T-helper 9 cell (primary cell): ENCODE measurements at places on chromosomes 5 and 9.
A peak's percentile ranks its signal among the peaks of the same experiment; 100 is the strongest.

- no peak for DNase-seq
Measured at GRCh38 chr5:137624786-137625349, 111.0 kb downstream of the KLHL3 start.

DNA sequence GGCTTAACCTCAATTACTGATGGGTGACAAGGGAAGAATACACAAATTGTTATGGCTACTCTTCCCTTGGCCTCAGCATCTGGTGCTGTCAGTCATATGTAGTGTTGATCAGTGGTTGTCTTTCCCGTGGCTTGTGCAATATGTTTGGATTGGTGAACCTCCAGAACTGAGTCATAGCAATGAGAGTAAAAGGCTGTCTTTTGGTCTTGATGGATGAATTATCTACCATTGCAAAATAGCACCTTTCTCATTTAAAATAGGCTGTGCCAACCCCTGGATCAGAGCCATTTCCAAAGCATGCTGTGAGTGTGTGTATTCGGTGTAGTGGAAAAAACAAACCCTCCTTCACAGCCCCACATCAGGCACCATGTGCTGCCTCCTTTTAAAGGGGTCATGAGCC, 14.6 kb upstream of the F2R start:
- DNase-seq, result no peak

DNA sequence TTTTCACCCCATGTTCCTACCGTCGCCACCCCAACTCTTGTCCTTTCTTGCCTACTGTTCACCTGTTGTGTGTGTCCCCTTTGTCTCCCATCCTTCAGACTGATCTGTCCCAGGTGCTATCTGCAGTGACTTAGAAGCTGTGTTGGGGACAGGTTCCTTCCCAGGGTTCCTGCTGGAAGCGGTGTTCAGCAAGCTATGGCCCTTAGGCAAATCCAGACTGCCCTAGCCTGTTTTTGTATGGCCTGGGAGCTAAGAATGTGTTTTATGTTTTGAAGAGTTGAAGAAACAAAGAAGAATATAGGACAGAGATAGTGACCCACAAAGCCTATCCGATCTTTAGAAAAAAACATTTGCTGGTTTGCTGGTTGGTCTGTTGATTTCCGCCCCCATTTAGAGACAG, 236.4 kb downstream of the GOLPH3 start:
- no peak for DNase-seq

DNA sequence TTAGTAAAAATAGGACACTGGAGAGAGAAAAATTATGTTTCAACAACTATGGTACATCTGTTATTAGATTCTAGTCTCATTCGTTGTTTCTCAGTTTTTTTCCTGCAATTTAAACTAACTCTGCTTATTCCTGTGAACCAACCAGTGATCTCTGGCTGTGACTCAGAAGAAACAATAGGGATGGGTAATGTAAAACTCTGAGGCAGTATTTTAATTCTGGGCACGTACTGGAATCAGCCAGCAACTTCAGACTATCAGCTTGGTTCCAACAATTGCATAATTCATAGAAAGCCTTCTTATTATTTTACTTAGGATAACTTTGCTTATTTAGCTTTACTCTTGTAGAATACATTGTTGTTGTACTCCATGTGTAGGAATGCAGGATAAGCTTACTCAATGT, 28.8 kb downstream of the MLLT3 start:
- DNase-seq, result no peak

DNA sequence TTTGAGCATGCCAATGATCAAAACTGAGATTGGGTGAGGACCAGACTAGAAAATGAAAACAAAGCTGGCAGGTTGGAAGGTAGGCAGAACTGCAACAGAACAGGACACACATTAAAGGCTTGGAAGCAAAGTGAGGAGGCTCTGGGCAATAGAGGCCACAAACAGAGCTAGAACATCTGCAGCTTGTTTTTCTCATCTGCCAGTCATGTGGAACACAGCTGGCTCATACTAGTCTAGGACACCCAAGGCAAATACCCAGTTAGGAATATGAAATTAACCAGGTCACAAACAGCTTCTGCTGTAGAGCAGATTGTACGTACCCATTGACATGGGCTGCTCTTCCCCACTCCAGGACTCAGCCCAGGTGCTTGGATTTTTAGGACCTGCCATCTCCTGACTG, 61.7 kb downstream of the SPEF2 start:
- no peak for DNase-seq

DNA sequence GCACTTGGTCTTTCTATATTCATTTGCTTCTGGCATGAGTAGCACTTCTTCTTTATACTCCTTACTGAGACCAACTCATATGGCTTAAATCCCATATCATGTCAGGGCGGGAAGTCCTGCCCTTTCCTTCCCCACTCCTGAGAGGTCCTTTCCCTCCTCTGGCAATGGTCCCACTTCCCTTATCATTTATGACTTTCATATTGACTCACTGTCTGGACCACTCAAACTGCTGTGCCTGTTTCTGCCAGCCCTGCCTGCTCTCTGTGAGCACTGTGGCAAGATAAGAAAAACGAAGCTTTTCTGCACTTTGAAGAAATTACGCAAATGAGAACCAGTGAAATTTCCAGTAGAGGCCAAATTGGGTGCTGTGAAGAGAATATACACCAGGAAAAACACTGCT, 58.1 kb downstream of the ZNF474 start:
- no peak for DNase-seq

GRCh38 chr9:37060833-37061232, 26.8 kb upstream of the PAX5 start:
- no peak for DNase-seq

DNA sequence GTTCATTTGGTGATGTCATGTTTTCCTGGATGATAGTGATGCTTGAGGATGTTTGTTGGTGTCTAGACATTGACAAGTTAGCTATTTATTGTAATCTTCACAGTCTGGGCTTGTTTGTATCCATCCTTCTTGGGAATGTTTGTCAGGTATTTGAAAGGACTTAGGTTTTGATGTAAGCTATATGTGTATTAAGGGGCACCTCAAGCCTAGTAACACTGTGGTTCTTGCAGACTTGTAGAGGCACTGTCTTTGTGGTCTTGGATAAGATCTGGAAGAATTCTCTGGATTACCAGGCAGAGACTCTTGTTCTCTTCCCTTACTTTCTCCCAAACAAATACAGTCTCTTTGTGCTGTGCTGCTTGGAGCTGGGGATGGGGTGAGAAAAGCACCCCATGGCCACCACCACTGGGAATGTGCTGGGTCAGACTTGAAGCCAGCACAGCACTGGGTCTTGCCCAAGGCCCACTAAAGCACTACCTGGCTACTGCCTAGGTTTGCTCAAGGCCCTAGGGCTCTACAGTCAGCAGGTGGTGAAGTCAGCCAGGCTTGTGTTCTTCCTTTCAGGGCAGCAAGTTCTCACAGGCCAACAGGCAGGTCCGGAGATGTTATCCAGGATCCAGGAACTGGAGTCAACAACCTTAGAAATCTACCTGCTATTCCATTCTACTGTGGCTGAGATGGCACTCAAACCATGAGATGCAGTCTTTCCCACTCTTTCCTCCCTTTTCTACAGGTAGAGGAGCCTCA, 49.3 kb upstream of the GNA14 start:
- no peak for DNase-seq

DNA sequence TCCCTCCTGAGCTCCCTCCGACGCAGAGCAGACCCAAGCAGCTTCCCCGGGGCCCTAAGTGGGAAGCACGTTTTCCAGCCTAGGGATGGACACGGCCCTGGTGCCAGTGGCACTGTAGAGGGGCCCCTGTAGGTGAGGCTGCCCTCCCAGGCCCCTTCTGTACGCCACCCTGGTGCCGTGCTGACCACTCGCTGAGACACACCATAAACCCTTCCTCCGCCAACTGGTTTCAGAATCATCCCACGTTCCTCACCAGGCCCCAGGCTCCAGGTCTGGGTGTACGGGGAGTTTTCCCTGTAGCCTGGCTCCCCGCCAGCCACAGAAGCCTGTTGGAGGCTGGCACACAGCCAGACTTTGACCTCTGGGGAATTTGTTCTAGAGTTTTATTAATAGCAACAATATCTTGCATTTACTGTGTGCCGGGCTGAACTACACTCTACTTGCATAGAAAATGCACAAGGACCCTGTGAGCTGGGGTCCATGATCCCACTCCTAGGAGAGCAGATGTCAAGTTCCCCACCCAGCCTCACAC, 18.2 kb upstream of the WDR38 start:
- DNase-seq, result no peak

DNA sequence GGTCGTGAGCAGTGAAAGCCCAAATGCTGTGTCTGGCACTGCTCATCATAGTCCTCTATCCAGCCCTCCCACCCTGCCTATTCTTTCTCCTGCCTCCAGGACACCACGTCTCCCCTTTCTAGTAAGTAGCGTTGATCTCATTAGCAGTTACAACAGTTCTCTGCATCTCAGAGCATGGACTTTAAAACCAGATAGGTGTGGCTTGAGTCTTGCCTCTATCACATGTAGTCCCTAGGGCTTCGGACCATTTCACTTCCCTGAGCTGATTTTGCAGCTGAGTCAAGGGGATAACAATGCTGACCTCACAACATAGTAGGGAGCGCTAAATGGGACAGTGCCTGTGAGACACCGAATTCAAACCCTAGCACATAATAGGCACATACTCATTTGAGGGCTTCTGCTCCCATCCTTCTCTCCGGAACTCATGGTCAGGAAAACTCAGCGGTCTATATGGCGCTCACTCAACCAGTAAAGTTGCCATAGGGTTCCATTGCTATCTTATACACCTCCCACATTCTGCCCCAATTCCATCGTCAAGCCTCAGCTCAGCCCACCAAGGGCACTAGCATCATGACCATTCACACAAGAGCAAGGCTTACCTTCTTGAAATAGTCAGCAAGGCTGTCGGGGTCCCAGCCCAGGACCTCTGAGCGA, 515 bp downstream of the LCP2 start:
- DNase-seq, result no peak

DNA sequence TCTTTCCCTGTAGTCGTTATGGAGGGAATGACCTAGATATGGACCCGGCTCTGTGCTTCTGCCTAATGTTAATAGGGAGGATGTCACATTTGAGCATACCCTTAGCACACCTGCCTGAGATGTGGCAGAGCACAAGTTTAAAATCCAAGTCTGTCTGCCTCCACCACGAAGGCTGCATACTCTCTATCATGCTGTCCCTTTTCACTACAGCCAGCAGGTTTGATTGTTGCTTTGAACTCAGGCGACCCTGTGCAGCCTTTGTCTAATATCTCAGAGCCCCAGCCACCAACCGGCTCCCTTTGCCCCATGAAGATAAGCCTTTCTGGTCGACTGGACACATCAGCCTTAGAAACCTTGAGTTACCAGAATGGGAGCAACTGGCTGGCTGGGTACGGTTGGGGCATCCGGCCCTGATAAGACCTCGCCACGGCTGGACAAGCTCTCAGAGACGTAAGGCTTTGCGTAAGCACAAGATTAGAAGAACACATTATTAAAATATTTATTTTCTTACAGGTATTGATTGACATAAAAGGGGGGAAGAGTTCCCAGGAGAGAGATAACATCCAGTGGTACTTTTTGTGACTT, 222.0 kb upstream of the TRIM32 start:
- DNase-seq, result no peak

DNA sequence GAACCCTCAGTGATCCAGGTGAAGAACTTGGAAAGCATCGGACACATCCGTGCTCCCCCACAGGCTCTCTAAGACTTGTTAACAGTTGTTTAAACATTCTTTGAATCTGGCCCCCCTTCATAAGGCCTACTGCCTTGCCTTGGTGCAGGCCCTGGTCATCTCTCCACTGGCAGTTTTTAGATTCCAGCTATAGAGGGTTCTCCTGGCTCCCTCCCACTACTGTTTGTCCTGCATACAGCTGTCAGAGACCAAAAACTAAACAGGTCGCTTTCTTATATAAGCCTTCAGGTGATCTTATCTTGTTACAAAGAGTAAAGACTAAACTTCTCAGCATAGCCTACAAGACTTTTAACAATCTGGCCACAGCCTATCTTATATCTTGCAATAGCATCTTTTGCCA, 32.3 kb downstream of the NRG2 start:
- DNase-seq, result no peak

DNA sequence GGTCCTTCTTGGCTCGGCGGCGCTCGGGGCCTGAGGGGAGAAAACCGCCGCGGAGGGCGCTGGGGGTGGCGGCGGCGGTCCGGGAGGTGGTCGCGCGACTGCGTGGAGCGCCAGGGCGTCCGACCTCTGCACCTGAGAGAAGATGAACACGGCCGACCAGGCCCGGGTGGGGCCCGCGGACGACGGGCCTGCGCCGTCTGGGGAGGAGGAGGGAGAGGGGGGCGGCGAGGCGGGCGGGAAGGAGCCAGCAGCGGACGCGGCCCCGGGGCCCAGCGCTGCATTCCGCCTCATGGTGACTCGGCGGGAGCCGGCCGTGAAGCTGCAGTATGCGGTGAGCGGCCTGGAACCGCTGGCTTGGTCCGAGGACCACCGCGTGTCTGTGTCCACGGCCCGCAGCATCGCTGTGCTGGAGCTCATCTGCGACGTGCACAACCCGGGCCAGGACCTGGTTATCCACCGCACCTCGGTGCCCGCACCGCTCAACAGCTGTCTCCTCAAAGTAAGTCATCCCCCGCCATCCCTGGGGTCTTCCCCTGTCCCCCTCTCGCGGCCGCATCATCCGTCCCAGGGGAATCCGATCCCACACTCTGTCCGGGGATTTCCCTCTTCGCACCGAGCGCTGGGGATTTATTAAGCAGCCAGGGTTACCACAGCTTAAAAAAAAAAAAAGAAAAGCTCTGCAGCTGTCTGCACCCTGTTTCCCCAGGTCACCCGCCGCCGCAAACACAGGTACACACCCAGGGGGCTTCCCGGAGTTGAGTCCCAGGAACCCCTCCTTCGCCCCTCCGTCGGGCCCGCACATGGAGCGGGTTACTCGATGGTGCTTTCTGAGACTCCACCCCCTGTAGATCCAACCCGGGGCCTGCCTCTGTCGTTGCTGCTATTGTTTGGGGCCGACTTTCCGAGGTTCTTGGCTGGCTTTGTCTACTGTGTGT, at the start of gene GTF3C4:
TSS of gene GTF3C4 (plus strand) at position 8 of the 935 bp plus-strand sequence. CDS start at position 143, 135 bp downstream.
- peak; percentile 64 for DNase-seq

GRCh38 chr9:134970719-134971118, 53.0 kb upstream of the FCN1 start:
- DNase-seq, result no peak

- peak; percentile 44 for DNase-seq
Measured at GRCh38 chr9:133709015-133709611, 29.0 kb downstream of the SARDH start.

DNA sequence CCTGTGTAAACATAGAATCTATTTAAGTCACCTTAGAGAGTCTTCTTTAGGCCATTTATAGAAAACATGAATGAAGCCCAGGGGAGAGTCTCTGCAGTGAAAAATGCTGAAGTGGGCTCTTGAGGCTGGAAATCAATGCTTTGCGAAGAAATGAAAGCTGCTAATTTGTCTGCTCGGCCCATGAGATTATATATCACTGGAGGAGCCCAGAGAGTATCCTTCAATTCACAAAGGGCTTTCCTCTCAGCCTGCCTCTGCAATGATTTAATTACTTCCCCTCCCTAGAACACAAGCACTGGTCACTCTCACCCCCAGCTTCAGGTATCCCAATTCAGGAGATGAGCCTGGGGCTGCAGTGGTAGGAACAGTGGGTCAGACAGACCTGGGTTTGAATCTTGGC, 8.2 kb upstream of the DRD1 start:
- DNase-seq, result no peak
